Suppressor macrophage (primary cell): ENCODE measurements at places on chromosomes 16 and 17.
A peak's percentile ranks its signal among the peaks of the same experiment; 100 is the strongest.

- DNase-seq = peak; percentile 74
Observed at GRCh38 chr17:39325528-39326240, 75.7 kb downstream of the FBXL20 start.

DNA sequence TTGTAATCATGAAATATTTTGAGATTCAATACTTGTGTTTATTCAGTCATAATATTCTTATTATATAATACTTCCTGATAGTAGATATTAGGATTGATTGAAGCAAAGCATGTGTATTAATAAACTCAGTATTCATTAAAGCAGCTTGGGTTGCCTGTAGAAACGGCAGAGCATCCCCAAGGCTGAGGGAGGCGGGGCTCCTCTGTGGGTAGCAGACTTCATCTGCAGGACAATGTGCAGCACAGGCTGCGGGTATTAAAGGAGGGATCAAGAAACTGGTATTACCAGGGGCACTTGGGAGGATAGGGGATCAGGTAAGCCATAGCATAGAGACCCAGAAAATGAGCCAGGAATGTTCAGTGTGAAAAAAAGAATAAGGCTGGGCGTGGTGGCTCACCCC lies 213.6 kb downstream of the PRKCA start:
- DNase-seq = no peak

GRCh38 chr16:12458591-12459358 lies 344.9 kb downstream of the CPPED1 start:
- DNase-seq = peak; percentile 92

DNA sequence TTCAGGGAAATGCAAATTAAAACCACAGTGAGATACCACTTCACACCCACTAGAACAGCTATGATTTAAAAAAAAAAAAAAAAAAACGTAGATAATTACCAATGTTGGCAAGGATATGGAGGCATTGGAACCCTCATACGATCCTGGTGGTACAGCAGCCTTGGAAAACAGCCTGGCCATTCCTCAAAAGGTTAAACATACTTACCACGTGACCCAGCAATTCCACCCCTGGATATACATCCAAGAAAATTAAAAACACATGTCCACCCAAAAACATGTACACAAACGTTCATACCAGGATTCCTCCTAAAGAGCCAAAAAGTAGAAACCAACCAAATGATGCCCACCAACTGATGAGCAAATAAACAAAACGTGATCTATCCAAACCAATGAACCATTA lies 68.1 kb downstream of the GAS7 start:
- DNase-seq = no peak

DNA sequence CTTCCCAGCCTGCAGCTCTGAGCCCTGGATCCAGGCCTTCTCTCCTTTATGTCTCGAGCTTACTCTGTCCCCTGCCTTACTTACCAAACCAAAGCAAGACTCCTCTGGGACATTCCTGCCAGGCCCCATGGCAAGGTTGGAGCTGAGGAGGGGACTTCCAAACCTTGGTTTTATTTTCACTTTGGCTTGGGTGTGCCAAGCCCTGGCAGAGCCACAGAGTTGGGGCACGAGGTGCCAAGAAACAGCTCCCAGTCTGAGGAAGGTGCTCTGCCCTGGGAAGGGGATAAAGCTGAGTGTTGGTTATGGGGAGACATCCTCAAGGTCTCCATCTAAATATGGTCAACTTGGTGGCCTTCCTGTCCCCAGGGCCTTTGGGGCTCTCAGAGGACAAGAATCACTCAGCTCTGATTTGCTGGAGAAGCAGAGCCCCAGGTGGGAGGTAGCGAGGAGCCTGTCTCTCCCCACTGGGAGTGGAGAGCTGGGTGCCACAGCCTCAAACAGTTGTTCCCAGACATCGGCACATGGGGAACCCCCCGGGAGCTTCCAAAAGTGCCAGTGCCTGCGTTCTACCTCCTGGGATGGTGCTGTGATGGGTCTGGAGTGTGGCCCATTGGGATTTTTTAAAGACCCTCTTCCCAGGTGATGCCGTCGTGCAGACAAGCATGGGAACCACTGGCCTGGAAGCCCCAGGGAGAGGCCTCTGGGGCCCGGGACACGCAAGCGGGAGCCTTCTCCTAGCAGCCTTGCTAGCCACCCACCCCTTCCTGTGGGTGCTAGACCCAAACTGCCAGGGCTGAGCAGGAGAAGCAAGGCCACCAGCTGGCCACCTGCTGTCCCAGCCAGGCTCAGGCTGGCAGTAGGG lies 10.3 kb downstream of the NLRC5 start:
- no peak for DNase-seq

GRCh38 chr17:72967977-72968585 lies 124.4 kb downstream of the SLC39A11 start:
- DNase-seq = no peak

GRCh38 chr17:5832886-5833285 lies 237.3 kb upstream of the WSCD1 start:
- no peak for DNase-seq

DNA sequence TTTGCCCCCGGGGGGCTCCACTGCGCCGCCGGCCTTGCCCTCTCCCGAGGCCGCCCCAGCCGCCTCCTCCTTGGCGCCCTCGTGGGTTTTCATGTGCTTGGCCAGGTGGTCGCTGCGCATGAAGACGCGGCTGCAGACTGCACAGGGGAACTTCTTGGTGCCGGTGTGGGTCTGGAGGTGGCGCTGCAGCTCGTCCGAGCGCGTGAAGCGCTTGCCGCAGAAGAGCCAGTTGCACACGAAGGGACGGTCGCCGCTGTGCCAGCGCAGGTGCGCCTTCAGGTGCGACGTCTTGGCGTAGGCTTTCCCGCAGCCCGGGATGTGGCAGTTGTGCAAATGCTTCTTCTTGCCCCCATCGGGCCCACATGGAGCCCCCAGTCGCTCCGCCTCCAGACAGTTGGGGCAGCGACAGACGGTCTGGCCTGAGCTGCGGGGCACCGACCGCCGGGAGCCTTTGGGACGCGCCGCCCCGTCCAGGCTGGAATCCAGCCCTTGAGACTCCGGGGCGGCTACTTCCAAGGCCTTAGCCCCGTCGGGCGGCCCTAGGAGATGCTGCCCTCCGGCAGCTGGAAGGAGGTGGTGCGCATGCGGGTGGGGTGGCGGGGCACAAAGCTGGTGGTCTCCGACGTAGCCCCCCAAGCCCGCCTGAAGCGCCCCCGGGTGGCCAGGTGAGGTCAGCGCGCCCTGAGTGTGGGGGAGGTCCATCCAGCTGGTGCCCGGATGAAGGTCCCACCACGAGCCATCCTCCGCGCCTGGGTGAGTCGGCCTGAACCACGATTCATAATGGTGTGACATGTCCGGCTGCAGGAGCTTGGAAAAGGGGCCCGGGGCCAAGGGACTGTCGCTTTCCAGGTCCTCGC lies 3.4 kb downstream of the SP6 start:
- no peak for DNase-seq

DNA sequence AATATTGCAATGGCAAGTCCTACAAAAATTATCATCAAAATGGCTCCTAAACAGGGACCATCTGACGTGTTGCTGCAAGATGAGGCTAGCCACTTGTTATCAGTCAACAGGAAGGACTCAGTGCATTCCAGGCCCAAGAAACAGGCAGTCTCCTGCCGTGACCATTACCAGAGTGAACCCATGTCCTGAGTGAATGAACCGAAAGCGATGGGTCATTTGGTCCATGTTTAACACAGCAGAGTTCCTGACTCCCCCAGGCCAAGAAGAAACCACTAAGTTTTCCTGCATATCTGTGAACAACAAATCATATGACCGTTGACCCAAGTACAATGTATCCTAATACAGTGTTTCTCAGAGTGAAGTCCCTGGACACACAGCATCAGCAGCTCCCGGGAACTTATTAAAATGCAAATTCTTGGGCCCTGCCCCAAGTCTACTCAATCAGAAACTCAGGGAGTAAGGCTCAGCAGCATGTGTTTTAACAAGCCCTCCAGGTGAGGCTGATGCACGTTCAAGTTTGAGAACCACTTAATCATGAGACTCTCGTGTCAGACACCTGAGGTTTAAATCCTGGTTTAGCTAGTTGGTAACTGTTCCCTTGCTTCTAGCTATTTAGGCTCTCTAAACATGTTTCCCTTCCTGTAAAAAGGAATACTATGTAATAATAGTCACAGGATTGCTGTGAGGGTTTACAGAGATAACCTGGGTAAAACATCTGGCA lies 429.4 kb upstream of the MAF start:
- DNase-seq = no peak

DNA sequence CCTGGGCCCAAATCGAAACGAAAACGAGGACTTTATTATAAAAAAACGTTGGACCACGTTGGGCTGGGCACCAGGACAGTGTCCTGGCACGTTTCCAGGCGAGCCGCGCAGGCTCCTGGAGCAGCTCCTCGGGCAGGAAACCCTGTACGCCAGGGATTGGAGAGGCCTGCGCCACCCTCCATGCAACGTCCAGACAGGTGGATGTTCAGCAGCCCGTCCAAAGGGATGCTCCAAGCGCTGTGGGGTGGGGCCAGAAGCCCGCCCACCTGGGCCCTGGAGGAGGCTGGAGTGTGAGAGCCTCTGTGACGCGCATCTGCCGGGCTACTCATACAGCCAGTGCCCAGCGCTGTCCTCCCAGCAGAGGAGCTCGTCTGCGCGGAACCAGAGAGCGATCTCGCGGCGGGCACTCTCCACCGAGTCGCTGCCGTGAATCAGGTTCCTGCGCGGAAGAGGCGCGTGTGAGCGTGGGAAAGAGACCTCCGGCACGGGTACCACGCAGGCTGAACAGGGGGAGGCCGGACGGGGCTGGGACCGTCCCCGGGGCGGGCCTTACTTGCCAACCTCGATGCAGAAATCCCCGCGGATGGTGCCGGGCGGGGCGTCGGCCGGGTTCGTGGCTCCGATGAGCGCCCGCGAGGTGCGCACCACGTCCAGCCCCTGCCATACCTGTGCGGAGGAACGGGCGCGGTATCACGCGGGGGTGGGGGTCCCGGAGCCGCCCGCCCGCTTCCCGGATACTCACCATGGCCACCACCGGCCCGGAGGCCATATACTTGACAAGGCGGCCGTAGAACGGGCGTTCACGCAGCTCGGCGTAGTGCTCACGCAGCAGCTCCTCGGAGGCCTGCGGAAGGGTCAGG lies 785 bp downstream of the NME3 start:
- peak; percentile 50 for DNase-seq

GRCh38 chr17:32936894-32937500 lies 9.0 kb downstream of the TMEM98 start:
- peak; percentile 60 for DNase-seq

- DNase-seq = no peak
Observed at GRCh38 chr17:61402978-61403800, 3.5 kb downstream of the TBX2 start.

DNA sequence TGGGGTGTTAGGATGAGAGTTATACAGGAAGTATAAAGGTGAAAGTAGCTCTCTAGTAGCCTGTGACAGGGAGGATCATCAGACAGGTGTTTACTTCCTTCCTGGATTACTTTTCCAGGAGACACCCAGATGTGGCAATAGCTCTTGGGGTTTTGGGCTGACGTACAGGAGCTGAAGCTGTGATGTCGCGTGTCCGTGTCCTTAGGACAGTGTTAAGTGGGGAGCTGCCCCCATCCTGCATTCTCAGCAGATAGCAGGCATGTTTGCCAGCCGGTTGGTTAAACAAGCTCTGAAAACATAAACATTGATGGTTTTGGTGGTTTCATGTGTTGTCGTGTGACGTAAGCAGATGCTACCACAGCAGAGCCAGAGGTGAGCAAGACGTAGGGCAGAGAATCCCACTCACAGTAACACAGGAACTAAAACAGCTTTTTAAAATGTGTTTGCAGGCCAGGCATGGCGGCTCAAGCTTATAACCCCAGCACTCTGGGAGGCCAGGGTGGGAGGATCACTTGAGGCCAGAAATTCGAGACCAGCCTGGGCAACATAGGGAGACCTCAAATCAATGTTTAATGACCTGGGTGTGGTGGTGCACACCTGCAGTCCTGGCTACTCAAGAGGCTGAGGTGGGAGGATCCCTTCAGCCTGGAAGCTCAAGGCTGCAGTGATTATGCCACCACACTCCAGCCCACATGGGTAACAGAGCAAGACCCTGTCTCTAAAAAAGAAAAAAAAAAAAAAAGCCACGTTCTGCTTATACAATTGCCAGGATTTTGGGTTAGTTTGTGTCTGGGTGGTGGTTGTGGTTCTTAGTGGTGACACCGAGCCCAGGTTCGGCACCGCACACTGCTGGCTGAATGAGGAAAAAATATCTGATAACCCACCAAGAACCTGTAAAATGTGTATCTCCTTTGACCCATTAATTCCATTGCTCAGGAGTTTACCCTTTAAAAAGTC lies 18.2 kb upstream of the IL17C start:
- no peak for DNase-seq

GRCh38 chr17:12993631-12994030 lies 24.2 kb downstream of the ELAC2 start:
- no peak for DNase-seq

GRCh38 chr16:57801809-57802340 lies 416 bp downstream of the KIFC3 start:
- peak; percentile 55 for DNase-seq

DNA sequence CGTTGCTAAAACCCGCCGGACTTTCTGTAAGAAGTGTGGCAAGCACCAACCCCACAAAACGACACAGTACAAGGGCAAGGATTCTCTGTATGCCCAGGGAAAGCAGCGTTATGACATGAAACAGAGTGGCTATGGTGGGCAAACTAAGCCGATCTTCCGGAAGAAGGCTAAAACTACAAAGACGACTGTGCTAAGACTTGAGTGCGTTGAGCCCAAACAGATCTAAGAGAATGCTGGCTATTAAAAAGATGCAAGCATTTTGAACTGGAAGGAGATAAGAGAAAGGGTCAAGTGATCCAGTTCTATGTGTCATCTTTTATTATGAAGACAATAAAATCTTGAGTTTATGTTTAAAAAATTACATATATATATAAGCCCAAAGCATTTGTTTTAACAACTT lies 20.3 kb downstream of the HELZ start:
- no peak for DNase-seq

GRCh38 chr17:45316434-45317110 lies at the start of gene MAP3K14:
Gene MAP3K14 (minus strand): TSS chr17:45317020. CDS start chr17:45290745, 26,275 bp downstream.
- DNase-seq = peak; percentile 86

DNA sequence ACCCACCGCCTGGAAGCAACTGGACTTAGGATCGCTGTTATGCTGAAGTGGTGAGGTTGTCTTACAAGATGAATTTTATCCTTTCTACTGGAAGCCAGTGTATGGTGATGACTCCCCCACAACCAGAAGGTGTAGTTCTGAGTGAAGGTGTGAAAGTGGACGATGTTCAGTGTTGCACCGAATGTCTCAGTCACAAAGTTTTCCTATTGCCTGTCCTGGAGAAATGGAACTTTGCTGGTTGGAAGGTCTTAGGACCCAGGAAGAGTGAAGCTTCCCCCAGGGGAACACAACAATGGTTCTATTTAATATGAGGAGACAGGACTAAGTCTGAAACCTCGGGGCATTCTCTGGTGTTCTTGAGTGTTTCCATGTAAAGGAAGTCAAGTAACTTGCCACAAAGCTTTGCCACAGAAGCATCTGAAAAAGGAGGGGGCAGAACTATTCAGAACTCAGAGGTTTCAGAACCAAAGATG lies 44.2 kb downstream of the USP22 start:
- DNase-seq = no peak

GRCh38 chr17:42969001-42969581 lies 4.8 kb upstream of the AARSD1 start:
- DNase-seq = no peak

- DNase-seq = no peak
Observed at GRCh38 chr17:10200645-10201044, 2.2 kb upstream of the GAS7 start.
